Stimulated activated CD4-positive, alpha-beta T cell treated with anti-CD3 and anti-CD28 coated beads, Interleukin-2, amount 100 ng/mL, for 4 hours (primary cell): ENCODE measurements at places on chromosomes 1 and 21.

DNA sequence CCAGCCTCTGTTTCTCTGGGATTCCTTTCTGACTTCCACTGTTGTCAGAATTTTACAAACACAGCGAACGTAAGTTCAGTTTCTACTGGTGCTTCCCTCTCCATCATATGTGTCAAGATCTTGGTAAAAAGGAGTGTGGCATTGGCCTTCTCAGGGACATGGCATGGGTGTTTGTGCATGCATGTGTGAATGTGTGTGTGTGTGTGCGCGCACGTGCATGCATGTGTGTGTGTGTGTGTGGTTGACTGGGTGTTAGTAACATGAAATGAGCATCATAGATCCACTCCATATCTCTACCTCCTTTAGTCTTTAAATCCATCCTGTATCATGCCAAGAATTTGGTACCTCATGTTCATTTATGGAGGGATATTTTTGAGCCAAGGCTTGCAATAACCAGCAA, 411.3 kb downstream of the NPHP4 start:
- no peak for DNase-seq

GRCh38 chr1:14113841-14114567, 414.0 kb downstream of the PRDM2 start:
- DNase-seq, result no peak

DNA sequence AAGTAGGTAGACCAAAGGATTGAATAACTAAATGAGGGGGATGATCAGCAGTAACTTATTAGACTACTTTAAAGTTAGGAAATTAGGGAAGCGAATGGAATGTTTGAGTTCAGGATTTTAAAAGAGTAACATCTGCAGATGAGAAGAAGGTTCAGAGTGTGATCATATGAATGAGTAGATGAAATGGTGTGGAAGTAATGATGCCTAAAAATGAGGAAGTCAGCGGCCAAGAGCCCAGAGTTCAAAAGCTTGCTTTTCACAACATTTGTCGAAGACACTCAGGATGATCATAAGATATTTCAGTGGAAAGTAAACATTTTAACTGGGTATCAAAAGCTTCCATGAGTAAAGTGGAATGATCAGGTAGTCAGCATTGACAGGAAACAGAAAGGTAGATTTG, 299.4 kb downstream of the LRRIQ3 start:
- no peak for DNase-seq

GRCh38 chr1:26922901-26923300, 1.4 kb downstream of the NUDC start:
- no peak for DNase-seq

- DNase-seq, result no peak
Observed at GRCh38 chr1:11421443-11421842, 57.5 kb upstream of the DISP3 start.

DNA sequence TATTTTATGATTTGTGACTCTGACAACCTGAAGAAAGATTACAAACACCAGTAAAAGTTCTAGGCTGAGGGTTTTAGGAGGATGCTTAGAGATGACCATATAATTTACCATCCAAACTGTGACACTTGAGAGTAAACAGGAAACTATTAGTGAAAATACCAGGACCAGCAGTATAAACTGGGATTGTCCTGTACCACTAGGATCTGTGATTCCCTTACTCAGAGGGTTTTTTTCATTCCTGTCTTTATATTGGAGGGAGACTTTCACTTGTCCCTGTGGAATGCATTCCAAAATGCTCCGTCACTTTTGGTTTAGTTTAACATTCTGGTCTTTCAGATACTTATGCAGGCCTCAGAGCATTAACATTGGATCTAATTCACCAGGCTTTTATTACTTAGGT, 482.9 kb downstream of the PTBP2 start:
- DNase-seq, result no peak

DNA sequence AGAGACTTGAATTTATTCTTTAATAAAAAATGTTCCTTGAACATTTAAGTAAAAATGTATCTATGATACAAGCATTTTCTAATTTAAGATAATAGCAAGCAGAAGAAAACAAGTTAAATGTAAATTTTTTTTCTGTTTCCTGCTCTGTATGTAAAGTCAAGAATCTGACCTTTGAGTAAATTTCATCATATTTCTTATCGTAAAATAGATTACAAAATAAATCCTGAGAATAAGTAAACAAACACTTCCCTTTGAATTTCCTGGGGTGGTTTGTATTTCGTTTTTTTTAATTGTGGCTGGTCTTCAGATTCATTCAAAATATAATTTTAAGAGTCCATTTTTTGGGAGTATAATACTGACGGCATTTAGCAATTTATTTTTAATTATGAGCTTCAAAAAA, 77.6 kb downstream of the POU2F1 start:
- DNase-seq, result no peak

DNA sequence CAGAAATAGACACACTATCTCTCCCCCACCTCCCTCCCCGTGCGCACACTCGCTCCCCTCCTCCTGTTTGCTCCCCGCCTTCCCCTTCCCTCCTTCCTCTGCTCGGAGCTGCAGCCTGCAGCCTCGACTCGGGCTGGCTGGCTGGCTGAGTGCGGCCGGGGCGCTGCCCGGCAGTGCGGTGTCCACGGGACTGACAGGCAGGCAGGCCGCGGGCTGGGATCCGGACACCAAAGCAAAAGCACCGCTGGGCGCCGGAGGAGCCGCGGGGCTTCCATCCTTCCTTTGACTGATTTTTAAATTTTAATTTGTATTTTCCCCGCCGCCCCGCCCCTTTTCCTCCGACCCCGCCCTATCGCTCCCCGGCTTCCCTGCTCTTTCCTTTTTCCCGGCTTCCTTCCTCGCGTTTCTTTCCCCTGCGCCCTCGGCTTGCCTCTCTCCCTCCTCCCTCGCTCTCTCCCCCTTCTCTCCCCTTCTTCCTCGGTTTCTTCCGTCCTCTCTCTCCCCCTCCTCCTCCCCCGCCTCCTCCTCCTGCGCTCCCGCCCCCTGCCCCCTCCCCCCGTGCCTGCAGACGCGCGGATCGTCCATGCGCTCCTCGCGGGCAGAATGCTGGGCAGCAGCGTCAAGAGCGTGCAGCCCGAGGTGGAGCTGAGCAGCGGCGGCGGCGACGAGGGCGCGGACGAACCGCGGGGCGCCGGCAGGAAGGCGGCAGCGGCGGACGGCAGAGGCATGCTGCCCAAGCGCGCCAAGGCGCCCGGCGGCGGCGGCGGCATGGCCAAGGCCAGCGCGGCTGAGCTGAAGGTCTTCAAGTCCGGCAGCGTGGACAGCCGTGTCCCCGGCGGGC, 109.4 kb downstream of the NAV1 start:
- no peak for DNase-seq

GRCh38 chr1:26832249-26832960, 5.9 kb downstream of the ZDHHC18 start:
- DNase-seq, result no peak

DNA sequence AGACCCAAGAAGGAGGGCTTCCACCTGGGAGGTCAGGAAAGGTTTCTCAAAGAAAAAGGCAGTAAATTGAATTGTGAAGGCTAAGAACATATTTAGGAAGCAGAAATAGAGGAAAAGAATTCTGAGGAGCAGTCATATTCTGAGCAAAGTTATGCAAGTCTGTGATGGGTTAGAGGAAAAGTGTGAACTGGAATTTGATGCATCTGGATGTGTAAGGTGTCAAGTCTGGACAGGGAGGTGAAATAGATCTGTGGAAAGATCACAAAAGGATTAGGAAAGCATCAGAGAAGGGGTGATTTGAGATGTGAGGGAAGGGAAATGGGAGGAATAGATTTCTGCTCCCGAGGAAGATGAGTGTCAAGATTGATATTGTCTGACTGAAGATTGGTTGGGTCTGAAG, 18.1 kb upstream of the PRDM2 start:
- DNase-seq, result no peak

DNA sequence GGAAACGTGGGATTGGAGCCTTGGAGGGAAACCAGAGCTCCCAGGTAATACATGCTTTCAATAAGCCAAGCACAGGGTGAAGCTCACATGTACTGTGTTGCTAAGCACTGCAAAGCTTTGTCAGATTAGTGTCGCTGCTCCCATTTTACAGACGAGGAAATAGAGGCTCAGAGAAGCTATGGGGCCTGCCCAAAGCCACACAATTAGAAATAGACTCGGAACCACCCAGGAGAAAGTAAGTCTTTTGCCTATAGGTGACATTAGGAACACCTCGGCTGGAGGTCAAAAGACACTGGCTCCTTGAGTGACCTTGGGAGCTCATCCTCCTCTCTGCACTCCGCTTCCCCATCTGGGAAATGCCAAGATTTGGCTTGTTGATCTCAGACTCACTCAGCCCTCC, 175.6 kb upstream of the ZC3H12A start:
- no peak for DNase-seq
